ENCODE measurements at places on chromosomes 6 and 20.

DNA sequence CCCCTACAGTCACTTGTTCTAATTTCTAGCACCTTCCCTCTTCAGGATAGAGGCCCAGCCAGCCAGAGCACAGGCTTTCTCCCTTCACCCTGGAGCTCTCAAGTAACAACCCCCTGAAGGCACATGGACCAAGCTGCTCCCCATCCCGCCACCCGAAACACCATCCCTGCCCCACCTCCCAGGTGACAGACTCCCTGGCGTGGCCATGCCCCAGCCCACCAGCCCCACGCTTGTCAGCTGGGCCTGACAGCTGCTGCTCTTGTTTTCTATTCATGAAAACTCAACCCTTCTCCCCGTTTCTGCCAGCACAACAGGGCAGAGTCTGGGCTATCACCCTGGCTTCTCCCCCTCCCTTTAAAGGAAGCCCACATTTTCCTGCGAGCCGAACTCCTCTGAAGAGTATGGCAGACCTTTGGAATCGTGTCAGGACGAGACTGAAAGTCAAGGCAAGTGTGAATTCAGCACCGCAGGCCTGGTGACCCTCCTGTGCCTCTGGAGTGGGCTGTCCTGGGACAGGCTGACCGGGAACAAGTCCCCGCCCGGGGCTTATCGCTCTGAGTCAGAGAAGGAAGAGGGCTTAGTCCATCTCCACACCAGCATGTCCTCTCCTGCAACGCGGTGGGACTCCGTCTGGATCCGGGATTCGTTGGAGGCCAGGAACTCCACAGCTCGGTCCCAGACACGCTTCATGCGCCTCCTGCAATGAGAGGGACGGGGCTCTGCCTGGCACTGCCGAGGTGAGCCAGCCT lies 16.7 kb downstream of the LEMD2 start:
- no peak for DNase-seq

GRCh38 chr6:134734312-134734869 lies 215.5 kb downstream of the ALDH8A1 start:
- no peak for DNase-seq

DNA sequence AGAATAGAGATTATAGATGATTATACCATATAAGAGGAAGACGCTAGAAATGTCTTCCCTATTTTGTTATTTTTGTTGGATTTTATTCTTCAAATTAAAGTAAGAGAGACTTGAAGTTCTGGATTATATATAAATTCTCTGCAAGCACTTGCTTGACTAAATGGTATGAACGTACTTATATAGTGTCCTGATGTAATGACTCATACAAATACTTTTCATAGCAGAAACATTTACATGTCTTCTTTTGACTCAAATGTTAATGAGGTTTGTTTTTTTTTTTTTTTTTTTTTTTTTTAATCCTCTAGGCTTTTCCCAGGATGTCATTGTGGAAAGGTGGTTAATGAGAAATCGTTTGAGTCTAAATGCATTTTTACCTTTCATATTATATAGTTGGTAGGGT lies 55.0 kb downstream of the PDE7B start:
- DNase-seq = no peak

DNA sequence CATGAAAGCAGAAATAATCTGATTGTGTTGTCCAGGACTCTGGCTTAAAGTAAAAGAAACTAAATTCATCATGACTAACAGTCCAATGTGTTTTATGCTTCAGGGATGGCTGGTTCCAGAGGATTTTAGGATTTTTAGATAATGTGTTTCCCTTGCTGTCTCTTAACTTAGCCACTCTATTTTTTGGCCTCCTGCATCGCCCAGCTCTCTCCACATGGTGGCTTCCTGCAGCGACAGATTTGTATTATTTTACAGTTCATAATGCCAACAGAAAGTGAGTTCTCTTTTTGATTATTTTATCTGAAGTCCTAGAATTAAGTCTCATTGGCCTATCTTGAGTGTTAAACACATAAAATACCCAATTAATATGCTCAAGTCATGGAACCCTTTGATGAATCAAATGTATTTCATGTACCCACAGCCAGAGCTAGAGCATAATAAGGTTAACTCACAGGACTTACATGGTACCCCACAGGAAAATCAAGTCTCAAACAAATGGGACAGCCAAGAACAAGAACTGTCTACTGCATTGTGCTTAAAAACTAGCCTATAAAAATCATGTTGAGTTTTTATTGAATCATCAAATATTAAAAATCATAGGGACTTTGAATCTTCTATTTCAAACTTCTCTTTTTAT lies 582.5 kb downstream of the DOK5 start:
- no peak for DNase-seq

- DNase-seq = no peak
These were observed 53.5 kb downstream of the BCAS4 start for GRCh38 chr20:50848341-50848808.

GRCh38 chr20:20237093-20237959 lies 130.6 kb upstream of the INSM1 start:
- DNase-seq = no peak

DNA sequence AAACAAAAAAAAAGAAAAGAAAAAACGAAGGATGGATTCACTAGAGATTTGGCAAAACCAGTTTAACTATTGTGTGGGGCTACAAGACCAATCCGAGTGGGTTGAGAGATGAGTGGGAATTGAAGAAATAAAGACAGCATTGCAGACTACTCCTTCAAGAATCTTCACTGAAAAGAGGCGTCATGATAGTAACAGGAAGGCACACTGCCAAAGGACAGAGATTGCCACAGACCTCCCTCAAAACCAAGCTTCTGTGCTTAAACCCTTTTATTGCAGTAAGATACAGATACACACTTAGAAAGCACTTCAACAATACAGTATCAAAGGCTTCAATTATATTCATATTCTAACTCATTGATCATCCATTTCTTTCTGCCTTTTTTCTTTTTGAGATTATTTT lies 103.9 kb downstream of the IPCEF1 start:
- DNase-seq = no peak

DNA sequence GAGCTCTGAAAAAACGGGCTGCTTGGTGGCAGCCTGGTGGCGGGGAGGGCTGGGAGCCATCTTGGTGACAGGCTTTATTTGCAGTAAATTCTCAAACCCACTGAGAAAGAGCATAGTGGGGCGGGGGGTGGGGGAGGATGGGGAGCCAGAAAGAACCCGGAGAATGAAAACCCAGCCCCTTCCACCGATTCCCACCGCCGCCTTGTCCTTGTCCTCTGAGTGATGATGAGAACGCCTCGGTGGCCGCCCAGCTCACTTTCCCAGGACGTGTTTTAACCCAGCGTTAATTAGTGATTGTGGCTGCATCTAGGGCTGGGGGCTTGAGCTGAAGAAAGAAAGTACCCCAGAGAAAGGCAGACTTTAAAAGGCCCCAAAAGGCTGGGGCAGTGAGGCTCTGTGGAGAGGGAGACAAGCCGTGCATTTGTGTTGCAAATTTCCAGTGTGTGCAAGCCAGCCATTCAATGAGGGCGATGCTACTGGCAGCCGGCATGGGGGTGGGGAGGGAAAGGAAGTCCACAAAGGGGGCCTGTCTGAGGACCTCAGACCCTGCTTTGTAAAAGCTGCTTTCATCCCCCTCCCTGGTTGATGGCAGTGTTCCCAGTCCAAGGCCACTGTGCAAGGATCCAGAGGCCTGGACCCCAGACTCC lies 6.2 kb upstream of the GHRH start:
- DNase-seq = no peak

GRCh38 chr20:53329781-53330180 lies 263.9 kb downstream of the ZNF217 start:
- no peak for DNase-seq

- DNase-seq = no peak
These were observed 29.1 kb downstream of the MYH7B start for GRCh38 chr20:34984756-34985261.

GRCh38 chr6:113412589-113413357 lies 444.4 kb upstream of the MARCKS start:
- DNase-seq = no peak

DNA sequence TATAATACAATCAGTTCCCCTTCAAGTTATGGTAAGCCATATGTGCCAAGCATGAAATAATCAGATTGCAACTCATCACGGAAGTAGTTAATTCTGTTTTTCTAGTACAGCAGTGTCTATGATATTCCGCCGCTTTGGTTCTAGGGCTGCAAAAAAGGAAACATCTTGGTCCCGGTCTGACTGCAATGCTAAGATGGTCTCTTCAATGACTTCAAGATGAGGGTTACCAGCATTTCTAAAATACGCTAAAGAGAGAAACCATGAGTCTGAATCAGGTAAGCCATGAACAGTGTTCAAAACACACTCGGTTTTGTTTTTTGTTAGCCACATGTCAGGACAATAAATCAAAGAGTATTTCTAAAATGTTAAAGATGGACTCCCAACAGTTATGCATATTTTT lies 3.2 kb upstream of the ANKRD60 start:
- no peak for DNase-seq

- no peak for DNase-seq
These were observed 23.1 kb downstream of the TFAP2A start for GRCh38 chr6:10391799-10392198.

DNA sequence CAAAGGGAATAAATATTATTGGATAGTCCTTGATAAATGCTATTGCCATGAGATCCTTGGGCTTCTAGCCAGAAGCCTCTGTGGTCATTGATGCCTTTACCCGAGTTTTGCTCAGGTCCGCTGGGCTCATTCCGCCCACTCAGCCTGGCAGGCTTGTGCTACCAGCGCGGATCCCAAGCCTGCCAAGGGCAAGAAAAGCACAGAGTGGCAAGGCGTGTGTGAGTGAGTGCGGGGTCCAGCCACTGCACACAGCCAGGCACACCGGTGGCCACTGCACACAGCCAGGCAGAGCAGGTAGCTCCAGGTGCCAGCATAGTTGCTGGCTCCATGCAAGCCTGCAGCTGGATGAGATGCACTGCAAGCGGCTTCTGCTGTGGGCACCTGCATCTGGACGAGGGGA lies 38.7 kb downstream of the STK38 start:
- DNase-seq = no peak
